ENCODE measurements at places on chromosomes 4 and X.

- DNase-seq: no peak
Measured at GRCh38 chrX:39398963-39399261, 597.7 kb downstream of the MID1IP1 start.

DNA sequence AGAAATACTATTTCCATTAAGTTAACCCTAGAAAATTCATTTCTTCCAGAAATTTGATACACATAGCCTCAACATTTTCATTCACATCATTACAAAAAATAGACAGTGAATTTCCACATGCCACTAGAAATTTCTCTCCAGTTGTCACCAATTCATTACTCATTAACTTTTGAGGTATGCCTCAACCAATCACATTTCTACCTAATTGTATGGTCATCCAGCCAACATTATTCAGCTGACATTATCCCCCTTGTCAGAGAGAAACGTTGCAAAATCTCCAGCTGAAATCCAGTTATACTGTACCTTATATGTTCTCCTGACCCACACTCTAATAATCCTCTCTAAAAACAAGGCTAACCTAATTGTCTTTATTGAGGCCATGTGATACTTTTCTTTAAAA is 24.8 kb downstream of the FRYL start:
- DNase-seq: no peak

DNA sequence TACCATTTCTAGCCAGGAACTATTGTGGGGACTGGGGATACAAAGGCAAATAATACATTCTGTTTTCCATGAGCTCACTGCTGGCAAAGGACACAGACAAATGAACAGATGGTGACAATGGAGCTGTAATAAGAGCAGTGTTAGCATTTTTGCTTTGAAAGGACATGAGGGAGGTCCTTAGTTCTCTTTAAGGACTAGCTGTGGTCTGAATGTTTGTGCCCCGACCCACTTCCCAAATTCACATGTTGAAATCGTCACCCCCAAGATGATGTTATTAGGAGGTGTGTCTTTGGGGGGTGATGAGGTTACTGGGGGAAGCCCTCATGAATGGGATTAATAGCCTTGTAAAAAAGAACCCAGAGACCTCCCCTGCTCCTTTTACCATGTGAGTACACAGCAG is 30.3 kb downstream of the CCNG2 start:
- DNase-seq: no peak

DNA sequence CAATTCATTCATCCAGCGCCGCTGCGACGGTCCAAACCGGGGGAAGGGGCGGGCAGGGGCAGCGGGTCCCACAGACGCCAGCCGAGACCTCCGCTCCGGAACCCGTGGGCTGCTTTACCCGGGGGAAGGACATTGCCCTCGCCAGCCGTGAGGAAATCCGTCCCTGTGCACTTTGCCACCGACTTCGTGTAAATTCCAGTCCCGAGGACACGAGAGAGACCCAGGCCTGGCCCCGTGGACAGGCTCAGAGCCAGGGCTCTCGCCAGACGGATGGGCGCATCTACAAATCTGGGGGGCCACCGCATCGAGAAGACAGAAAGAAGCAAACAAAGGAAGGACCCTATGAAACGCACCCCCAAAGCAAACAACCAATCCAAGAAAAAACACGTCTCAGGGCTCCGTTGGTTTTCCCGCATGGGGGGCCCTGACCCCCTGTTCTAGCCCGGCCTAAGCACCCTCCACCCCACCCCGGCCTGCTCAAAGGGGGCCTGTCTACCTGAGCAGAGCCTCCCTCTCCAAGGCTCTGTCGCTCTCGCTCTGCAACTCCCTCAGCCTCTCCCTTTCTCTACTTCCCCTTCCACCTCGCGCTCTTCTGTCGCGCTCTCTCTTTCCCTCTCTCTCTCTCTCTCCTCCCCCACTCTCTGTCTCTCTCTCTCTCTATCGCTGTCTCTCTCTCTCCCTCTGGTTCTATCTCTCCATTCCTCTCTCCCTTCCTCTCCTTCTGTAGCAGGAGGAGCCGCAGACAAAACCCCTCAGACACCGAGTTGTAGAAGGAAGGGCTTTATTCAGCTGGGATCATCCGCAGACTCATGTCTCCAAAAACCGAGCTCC is 11.3 kb downstream of the FRG2 start:
- no peak for DNase-seq

DNA sequence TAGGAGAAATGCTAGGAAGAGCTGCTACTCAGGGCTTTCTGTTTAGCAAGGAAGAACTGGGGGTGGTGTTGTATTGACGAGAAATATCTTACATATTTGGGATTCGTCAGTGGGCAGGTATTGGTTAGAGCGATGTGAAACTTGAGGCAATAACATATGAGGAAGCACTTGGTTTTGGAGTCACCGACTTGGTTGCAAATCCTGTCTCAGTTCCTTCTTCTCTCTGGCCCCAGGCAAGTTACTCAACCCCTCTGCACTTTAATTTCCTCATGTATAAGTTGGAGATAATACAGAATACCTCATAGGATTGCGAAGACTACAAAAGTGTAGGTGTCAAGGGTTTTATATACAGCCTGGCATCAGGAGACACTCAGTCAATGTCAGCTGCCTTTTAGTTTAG is 34.1 kb downstream of the GPAT3 start:
- DNase-seq: no peak

- DNase-seq: no peak
Measured at GRCh38 chrX:2629316-2630007, 61.6 kb upstream of the CD99 start.
